ENCODE measurements at places on chromosomes 11 and 22. TPM values are rescaled to one million over a fixed set of nuclear protein-coding genes. Genes with fewer than 3 reads are reported as not detected.
A peak's percentile ranks its signal among the peaks of the same experiment; 100 is the strongest.

Gene FIBP
- total RNA-seq = 121 TPM

Gene CST6
- not detected for total RNA-seq

Gene PAX6
- not detected for total RNA-seq

Gene ZNF280B
- total RNA-seq = 3.0 TPM

Gene CCDC81
- total RNA-seq = 0.31 TPM

Gene SCUBE1
- 0.07 TPM for total RNA-seq

Gene GGTLC2
- not detected for total RNA-seq

Gene RFPL1
- not detected for total RNA-seq

Gene MMP10
- not detected for total RNA-seq

DNA sequence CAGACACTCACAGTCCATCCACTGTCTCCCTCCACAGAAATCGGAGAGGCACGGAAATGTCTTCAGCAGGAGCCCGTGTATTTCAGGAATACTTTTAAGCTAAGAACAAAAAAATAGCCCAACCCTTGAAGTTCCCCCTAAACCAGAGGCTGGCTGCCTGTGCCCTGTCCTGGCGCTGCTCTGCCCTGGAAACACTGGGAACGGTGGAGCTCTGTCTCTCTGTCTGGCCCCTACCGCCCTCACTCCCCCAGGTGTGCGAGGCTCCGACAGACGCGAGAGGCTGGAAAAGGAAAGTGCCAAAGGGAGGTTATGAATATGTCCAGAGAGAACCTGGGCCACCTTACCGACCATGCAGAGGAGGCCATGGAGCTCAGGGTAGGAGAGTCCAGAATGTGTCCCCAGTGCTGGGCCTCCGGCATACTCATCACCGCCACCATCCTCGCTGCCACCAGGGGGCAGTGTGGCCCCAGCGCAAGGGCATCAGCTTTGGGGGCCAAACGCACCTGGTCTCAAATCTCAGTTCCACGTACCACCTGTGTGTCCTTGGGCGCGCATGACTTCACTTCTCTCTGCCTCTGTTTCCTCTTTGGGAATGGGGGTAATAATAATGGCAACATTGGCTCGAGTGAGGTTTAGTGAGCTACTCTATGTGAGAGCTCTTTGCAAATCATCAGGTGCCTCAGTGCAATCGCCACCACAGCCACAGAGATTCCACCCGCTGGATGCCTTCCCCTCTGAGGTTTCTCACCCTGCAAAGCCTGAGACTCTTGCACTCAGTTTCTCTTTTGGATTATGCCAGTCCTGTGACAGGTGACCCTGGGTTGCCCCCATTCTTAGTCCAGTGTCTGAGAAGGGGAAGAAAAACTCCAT is 10.4 kb upstream of the SLCO2B1 start:
- no peak overlapping the region for H3K4me3 ChIP-seq
- no peaks in the 10 kb centered on the region for H3K36me3 ChIP-seq

GRCh38 chr11:17558025-17558780 is 11.1 kb downstream of the OTOG start:
- H3K4me3 ChIP-seq = no peak overlapping the region
- H3K4me1 ChIP-seq = no peaks in the 10 kb centered on the region
- DNase-seq = no peak
- H3K27me3 ChIP-seq = no peaks in the 10 kb centered on the region

- DNase-seq = no peak
- no peaks in the 10 kb centered on the region for H3K36me3 ChIP-seq
- peaks cover 35% of the 10 kb centered on the region for H3K4me1 ChIP-seq
- H3K27me3 ChIP-seq = no peaks in the 10 kb centered on the region
These were observed 8.3 kb downstream of the TBC1D22A start for GRCh38 chr22:46770726-46771125.

GRCh38 chr11:112655371-112655770 is 305.8 kb upstream of the NCAM1 start:
- H3K4me1 ChIP-seq = no peaks in the 10 kb centered on the region
- no peak for DNase-seq
- H3K27me3 ChIP-seq = no peaks in the 10 kb centered on the region
- H3K4me3 ChIP-seq = no peak overlapping the region
- H3K27ac ChIP-seq = no peak overlapping the region
- H3K36me3 ChIP-seq = no peaks in the 10 kb centered on the region

DNA sequence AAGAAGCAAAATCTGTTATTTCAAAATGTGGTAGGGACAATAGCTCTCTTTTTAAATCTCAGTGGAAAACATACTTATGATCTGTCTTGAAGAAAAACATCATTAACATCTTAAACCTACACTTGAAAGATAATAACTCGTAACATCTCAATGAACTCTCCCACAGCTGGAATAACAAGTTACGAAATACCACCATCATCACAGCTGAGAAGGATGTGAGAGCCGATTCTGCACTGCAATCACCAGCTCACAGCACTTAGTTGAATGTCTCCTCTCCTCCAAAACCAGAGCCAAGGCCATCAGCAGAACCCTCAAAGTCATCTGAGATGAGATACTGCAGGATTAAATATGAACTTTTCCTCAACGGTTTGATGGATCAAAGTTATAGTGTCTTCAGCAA is 124.3 kb downstream of the ARHGAP20 start:
- H3K27me3 ChIP-seq = no peaks in the 10 kb centered on the region
- no peak overlapping the region for H3K27ac ChIP-seq
- no peaks in the 10 kb centered on the region for H3K4me1 ChIP-seq
- DNase-seq = no peak
- no peaks in the 10 kb centered on the region for H3K36me3 ChIP-seq

DNA sequence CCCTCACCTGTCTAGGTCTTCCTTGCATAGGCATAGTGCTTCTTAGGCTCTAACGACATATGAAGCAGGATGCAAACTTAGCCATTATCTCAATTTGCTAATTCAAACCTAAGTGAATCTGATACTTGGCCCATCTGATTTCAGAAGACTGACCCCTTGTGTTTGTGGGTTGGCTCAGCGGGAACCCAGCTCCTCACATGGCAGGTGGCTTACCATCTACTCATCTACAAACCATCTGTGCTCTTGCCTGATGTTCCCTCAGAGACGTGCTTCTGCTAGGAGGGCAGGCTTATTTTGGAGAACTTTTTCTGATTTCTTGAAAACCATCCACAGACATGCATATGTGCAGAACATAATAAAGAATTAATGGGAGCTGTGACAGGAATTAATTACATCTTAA is 15.2 kb downstream of the ELMOD1 start:
- H3K27ac ChIP-seq = no peak overlapping the region
- DNase-seq = no peak
- H3K36me3 ChIP-seq = no peaks in the 10 kb centered on the region

GRCh38 chr11:126992065-126992803 is 8.3 kb downstream of the KIRREL3 start:
- H3K4me3 ChIP-seq = no peak overlapping the region
- no peaks in the 10 kb centered on the region for H3K27me3 ChIP-seq
- H3K4me1 ChIP-seq = no peaks in the 10 kb centered on the region
- no peak overlapping the region for H3K27ac ChIP-seq
- no peaks in the 10 kb centered on the region for H3K36me3 ChIP-seq

- H3K36me3 ChIP-seq = no peaks in the 10 kb centered on the region
- H3K4me1 ChIP-seq = no peaks in the 10 kb centered on the region
- H3K27me3 ChIP-seq = no peaks in the 10 kb centered on the region
- DNase-seq = no peak
- no peak overlapping the region for H3K27ac ChIP-seq
These were observed 19.8 kb upstream of the ABCC8 start for GRCh38 chr11:17496406-17496805.

DNA sequence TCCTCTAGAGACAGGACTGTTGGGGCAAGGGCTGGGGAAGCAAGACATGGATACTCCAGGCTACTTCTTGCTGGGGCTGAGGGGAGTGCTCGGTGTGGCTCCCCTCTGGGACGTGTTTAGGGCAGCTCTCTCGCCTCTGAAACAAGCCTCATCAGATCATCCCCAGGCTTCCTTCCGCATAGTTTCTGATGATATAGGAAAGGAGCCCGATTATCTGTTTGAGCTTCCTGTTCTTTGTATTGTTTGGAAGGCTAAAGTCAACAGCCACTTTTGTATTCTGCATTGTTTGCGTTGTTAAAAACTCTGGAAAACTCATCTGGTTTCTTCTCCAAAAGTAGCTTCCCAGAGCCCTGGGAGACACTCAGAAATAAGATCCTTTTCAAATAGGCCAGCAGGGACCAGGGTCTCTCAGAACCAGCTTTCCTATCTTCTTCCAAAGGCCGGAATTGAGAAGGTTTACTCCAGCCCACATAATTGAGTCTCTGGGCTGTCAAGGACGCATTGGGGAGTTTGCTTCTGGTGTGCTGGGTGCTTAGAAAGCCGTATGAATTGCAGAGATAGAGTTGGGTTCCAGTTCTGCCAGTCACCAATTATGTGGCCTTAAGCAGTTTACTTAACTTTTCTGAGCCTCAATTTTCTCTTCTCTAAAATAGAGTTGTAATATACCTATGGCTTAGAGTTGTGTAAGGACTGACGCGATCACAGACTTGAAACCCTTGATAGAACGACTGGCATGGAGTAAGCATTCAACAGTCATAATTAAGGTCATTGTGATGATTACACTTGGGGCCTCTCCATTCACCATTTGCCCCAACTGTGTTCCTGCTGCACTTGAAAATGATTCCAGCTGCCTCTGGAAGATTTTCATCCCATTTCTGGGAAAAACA is 19.1 kb downstream of the CD44 start:
- peaks cover 99% of the 10 kb centered on the region for H3K4me1 ChIP-seq
- DNase-seq = no peak
- H3K4me3 ChIP-seq = peak overlapping the region; percentile 10
- H3K36me3 ChIP-seq = peaks cover 8% of the 10 kb centered on the region
- H3K27me3 ChIP-seq = no peaks in the 10 kb centered on the region

Measured in CD8-positive, alpha-beta memory T cell (primary cell).